Activated T-helper 1 cell treated with anti-CD3 and anti-CD28 coated beads, Interleukin-12 subunit alpha, Interleukin-12 subunit beta, Interleukin-2, Interleukin-4 antibody, amounts not matched to agents 30 ng/mL and 10 ng/mL and 1 ng/mL, durations not matched to agents 14 hours and 24 hours and 36 hours (primary cell): ENCODE measurements at places on chromosomes 12 and 14.

- DNase-seq = no peak
Measured at GRCh38 chr12:5622280-5622679, 190.4 kb downstream of the NTF3 start.

GRCh38 chr12:77372026-77372425, 306.7 kb upstream of the E2F7 start:
- no peak for DNase-seq

- no peak for DNase-seq
Measured at GRCh38 chr12:130461839-130462557, 124.3 kb downstream of the PIWIL1 start.

- DNase-seq = no peak
Measured at GRCh38 chr14:105107781-105108515, 42.7 kb upstream of the GPR132 start.

DNA sequence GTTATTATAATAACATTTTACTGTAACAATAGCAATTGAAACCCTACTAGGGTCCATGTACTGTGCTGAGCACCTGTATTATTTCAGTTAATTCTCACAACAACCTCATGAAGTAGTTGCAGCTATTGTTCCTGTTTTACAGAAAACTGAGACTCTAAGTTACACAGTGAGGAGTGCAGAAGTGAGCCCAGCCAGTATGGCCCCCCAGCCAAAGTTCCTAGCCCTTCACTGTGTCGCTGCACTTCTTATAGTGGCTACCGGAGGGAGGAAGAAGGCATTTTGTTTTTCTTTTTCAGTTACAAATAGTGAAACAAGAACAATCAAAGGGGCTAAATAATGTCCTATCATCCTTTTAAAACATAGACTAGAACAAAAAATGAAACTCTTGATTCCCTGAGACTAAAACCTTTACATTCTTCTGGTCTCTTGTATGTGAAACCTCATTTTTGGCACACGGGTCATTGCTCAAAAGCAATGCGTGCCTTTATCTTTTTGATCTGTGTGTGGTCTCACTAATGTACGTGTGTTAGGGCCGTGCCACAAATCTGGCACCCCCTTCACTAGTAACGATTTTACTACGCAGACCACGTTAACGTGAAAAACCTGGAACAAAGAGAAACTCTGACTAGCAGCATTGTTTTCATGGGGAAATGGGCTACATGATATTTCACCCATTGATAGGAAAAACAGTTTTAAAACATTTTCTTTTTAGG, 88.7 kb downstream of the LLPH start:
- DNase-seq = no peak

DNA sequence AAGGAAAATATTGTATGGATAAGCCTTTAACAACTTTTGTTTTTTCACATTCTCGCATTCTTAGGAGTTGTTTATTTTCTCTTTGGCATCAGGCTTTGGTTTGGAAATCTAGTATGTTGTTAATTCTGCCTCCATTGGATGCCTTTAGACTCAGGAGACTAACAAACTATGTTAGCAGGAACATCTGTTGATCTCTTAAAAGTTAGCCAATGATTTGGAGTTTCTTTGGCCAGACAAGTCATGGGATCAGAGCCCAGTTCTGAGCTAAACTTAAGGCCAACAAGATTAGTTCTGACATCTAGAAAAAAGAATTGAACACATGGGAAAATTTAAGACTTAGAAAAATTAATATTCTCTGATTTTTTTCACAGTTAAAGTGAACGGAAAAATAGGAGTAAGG, 35.3 kb upstream of the STRAP start:
- DNase-seq = no peak

DNA sequence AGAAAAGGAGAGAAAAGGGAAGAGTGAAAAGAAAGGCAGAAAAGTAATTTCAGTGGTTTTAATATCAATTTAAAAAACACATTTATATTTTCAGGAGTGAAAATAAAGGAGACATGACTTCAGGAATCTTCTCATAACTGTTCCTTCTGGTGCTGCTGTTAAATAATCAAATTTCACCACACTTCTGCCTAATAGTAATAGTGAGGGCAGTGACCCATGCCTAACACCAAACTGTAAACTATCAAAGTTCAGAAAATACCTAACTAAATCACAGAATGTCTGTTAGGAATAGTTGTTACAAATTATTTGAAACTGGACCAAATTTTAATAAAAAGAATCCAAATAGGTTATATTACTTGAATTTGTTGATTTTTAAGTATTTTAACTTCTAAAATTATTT, 169.4 kb downstream of the RPL10L start:
- DNase-seq = no peak

DNA sequence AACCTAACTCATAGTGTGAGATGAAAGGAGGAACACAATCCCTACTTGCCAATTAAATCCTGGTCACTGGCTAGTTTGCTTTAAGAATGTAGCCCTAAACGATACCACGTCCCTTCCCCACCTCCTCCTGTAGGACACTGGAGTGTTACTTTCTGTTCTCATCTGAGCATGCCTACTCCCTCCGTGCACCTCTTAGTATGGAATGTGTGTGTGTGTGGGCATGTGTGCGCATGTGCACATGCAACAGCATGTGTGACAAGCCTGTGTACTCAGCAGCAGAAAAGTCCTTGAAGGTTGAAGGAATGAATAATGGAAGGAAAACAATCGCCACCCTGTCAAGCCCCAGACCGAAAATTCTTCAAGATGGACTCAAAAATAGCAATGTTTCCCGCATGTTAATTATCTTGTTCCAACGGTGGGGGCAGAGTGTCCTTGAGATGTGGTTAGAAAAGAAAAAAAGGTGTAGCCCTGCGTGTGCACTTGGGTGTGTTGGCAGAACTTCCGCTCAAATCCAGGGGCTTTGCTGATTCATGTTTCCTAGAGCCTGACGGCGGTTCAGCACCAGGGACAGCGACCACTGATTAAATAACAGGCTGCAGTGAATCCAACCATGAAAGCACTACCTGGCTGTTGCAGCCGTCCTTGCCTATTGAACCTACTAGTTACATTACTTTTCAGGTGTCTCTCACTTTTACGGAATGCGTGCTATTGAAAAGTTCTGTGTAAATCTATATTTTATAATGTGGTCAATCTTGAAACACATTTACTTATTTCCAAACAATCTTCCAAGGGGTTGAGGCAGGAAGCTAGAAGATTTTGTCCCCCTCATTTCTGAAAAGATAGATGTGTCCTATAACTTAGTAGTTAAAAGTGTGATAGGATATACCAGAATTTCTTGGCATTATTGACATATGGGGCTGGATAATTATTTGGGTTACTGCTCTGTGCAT, 79.8 kb downstream of the SRRM4 start:
- peak; percentile 16 for DNase-seq

GRCh38 chr14:99380991-99381687, 99.5 kb downstream of the SETD3 start:
- DNase-seq = no peak

DNA sequence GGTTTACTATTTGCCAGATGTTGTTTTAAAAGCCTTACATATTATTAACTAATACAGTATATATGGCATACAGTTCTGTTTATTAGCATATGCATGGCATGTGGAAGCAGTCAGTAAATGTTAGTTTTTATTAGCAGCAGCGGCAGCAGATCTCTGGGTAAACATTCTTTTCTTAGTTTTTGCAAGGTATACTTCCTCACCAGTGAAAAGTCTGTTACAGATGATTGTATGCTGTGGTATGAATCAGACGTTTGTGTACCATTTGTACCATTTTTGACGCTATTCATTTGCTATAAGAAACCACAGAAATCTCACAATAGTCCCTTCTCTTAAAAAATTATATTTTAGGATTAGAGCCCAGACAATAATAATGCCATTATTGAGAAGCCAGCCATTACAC, 17.8 kb downstream of the STK38L start:
- no peak for DNase-seq

- DNase-seq = no peak
Measured at GRCh38 chr14:20302042-20302755, 3.6 kb downstream of the TTC5 start.
